ENCODE measurements at places on chromosomes 2 and 18. TPM values are rescaled to one million over a fixed set of nuclear protein-coding genes. Genes with fewer than 3 reads are reported as not detected.
A peak's percentile ranks its signal among the peaks of the same experiment; 100 is the strongest.

- DNase-seq: no peak
These were observed 79.1 kb upstream of the GRB14 start for GRCh38 chr2:164700390-164700789.

DNA sequence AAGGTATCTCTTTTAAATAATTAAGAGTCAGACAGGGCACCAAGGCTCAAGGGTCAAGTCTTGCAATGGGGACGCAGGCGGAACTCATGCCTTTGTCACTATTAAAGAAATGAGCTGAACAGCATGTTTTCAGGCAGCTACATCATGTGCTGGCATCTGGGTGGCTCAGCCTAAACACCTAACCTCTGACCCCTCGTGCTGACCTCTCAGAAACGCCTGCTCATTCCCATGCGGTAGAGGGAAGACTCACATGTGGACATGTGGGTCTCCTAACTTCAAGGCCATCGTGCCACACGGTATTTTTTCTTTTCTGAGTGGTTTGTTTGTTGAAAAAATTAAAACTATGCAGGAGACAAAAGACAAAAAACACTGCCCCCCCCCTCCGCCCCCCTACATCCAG, 31.3 kb downstream of the CYP27C1 start:
- DNase-seq: no peak

- no peak for DNase-seq
These were observed 535.9 kb upstream of the VRK2 start for GRCh38 chr2:57510704-57511103.

DNA sequence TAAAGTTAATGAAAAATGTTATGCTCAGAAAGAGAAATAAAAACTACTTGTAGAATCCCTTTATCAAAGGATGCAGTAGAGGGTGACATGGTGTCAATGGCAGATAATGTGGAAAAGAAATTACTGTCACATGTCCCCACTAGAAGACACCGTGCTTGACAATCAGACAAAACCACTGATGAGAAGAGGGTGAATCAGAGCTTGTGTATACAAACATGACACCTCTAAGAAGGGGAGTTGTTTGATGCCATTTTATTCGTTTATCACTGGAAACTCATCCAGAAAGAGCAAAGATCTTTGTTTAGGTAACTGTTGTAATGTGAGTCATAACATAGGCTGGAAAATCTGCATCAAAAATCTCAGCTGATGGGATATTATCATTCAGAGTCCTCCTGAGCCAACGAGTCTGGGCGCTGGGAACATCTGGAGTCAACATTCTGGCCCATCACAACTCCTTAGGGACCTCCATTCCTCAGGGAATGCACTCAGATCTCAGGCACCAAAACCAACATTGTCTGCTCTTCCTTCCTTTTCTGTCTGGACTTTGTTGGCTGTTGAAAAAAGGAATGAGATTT, 49.5 kb upstream of the RAB12 start:
- DNase-seq: no peak

- no peak for DNase-seq
These were observed 7.8 kb upstream of the PPP1R1C start for GRCh38 chr2:181977661-181978350.

The ANKRD30BL gene
- total RNA-seq: 1.7 TPM

- no peak for DNase-seq
These were observed 9.4 kb upstream of the NEURL3 start for GRCh38 chr2:96514521-96514920.

DNA sequence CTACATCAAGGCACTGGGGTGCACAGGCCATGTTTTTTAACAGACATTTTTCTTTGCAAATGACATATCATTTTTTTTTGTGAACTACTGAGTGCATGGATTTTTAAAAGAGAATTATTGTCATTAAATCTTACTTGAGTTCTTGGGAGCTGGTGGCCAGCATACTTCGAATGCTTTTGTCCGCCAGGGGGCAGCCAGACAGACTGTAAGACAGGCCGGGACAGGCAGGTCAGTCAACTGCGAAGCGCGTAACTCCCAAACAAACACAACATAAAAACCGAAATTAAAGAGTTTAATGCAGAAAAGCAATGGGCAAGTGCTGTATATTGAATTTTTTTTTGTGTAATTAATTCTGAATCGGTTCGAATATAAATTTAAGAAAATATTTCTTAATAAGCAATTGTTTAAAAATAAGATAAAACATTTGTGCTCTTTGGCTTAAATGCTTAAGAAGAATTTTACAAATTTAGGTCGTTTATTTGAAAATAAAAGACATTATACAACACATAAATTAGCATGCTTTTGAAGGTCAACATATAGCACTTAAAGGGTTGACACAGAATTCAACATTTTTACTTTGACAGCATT, 142.2 kb upstream of the PXDN start:
- peak; percentile 77 for DNase-seq

The HRH4 gene
- total RNA-seq: 0.48 TPM

DNA sequence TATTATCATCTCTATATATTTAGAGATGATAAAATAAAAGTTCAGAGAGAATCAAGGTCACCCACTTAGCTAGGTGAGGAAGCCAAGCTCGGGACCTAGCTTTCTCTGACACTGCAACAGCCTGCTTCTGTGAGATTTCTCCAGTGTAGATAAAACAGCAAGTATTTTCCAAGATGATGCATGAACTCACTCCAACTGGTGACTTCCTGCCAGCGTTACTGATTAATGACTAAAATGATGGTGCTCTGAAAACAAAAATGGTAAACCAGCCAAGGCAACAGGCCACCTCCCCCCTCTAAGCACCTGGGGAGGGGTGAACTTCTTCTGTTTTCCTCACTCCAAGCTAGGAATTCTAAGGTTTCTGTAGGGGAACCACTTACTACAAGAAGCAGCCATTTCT, 510.2 kb upstream of the ID2 start:
- DNase-seq: peak; percentile 38

DNA sequence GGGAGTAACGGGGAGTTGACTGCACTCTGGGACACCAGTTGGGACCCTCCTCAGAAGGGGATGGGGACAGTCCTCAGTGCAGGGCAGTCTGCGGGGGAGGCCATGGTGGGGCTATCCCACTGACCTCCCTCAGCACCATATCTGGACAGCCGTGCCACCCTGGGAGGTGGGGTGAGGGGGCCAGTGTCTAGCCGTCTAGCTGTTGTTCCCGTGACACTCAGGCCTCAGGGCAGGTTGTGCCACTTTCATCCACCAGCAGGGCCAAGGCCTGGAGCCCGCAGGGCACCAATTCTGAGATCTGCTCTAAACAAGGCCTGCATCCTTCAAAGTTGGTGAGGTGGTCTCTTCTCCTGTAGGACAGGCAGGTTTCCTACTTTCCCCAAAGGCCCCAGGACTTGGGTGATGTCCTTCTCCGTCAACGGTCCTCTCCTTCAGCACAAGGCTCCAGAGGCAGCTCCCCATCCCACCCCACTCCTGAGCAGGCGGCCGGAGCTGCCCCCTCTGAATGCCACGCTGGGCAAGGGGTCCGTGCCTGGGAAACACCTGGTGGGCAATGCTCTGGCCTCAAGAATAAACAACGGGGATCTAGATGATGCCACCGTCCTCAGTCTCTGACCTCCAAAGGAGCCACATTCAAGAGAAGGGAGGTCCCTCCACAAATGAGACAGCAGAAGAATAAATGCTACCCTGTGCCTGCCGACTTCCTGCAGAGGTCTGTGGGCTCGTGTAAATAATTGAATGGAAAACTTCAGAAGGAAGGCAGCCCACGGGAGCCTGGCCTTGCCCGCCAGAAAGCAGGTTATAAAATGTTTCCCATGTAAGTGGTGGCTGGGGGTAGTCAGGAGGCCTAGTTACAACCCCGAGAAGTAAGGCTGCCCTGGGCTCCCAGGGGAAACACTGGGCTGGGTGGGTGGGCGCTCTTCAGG, 42.8 kb upstream of the PTMA start:
- DNase-seq: no peak

DNA sequence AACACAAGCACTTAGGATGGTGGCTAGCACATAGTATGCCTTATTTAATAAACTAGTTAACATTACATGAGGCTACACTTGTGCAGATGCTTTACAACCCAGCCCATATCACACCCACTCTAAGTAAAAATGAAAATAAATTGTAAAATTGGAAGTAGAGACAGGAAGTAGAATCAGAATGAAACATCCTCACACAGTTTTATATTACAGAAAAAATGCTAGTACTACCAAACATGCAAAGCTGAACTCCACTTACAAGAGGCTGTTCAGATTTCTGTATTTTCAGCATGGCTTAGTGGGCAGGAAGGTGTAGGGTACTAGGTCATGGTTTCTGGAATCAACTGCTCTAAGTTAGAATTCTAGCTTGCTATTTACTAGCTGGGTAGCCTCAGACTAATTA, 18.2 kb upstream of the CRIM1 start:
- DNase-seq: no peak

- no peak for DNase-seq
These were observed 21.3 kb upstream of the PIK3C3 start for GRCh38 chr18:41933778-41934177.

GRCh38 chr2:154694881-154695280, 3.6 kb upstream of the KCNJ3 start:
- no peak for DNase-seq

The CLEC4F gene
- not detected for total RNA-seq

Measured in umbilical cord (tissue), 2 donors.